ENCODE measurements at places on chromosomes 12 and 14.

GRCh38 chr14:49408187-49408933, 177.8 kb downstream of the RPS29 start:
- no peak for DNase-seq

DNA sequence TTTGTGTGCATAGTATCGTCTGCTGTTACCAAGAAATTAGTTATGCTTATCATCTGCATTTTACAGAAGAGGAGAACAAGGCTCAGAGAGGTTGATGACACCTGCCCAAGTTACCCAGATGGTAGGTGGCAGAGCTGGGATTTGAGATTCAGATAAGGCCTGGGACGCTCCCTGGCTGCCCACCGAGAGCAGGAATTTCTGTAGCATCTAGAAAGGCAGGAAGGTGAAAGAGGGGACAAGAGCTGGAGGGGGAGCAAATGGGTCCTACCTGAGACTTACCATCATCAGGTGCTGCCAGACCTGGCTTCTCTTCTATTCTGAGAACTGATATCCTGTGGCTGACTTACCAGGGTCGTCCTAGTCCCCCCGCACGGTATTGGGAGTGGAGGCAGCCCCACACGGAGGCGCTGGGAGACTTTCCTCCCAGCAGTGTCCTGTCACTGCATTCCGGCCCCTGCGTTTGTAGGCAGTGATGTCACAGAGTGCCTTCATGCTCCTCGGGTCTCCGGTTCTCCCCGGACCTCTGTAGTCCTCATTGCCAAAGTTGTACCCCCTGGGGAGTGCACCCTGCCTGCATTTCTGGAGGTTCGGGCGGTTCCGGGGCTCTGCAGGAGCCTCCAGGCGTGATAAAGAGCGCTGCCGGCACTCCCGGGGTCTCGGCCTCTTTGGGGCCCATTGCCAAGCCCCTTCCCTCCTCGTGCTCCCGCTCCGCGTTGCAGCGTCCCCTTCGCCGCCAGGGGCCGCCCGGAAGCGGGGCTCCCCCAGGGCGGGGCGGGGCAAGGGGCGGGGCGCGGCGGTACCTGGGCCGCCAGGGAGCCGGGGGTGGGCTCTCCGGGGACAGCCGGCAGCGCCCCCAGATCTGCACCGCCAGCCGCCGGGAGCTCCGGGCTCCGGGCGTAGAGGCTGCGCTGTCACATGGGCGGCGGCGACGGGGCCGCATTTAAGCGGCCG, at the start of gene CABP1:
CABP1 (plus strand) TSS at position 856 of the 951 bp plus-strand sequence; CDS start at position 916, 60 bp downstream.
- DNase-seq = peak; percentile 81

GRCh38 chr12:25581067-25581466, 28.0 kb upstream of the LMNTD1 start:
- DNase-seq = no peak

DNA sequence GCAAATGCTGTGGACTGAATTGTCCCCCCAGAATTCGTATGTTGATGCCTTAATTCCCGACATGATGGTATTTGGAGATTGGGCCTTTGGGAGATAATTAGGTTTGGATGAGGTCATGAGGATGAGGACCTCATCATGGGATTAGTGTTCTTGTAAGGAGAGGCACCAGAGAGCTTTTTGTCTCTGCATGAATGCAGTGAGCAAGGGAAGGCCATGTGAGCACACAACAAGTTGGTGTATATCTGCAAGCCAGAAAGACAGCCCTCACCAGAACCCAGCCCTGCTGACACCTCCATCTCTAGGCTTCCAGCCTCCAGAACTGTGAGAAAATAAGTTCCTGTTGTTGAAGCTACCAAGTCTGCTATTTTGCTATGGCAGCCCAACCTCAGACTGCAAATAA, 51.9 kb upstream of the SMCO2 start:
- no peak for DNase-seq

- DNase-seq = no peak
Observed at GRCh38 chr12:87866578-87867292, 162.5 kb downstream of the C12orf50 start.
